ENCODE measurements at places on chromosomes 11 and 22.

- DNase-seq, result no peak
These were observed 28.0 kb upstream of the RRAS2 start for GRCh38 chr11:14386895-14387480.

DNA sequence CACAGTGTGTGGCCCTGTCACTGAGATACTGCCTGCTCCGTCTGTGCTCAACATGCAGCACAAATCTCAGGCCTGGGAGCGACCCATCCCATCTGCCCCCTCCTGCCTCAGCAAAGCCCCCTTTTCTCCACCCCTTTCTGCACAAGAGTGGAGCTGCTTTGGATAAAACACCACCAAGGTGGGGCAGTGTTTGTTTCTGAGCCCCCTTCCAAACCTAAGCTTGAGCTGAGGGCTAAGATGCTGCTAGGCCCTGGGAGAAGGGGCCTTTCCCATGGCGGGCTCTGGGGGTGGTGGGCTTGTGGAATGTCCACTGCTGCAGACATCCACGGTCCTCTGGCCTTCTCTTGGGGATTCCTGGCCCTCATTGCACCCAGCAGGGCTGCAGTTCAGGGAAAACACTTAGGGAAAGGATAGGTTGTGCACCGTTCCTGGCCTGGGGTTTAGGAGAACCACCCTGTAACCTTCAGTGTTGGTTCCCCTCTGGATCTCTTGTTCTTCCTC lies 594.1 kb downstream of the TBC1D22A start:
- no peak for DNase-seq

GRCh38 chr11:97506076-97506759 lies 1116.4 kb downstream of the JRKL start:
- no peak for DNase-seq

- DNase-seq, result no peak
These were observed 23.5 kb downstream of the RRM1 start for GRCh38 chr11:4118107-4118506.

- DNase-seq, result no peak
These were observed 390.1 kb downstream of the CTTN start for GRCh38 chr11:70788248-70789022.

DNA sequence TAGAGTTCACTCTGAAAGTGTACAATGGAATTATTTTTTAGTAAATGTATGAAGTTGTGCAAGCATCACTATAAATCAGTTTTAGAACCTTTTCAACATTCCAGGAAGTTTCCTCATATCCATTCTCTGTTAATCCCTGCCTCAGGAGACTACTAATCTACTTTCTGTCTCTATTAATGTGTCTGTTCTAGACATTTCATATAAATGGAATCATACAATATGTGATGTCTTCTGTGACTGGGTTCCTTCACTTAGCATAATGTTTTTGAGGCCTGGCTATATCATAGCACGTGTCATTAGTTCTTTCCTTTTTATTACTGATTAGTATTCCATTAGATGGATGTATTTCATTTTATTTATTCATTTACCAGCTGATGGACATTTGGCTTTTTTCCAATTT lies 17.1 kb downstream of the SYT9 start:
- DNase-seq, result no peak

DNA sequence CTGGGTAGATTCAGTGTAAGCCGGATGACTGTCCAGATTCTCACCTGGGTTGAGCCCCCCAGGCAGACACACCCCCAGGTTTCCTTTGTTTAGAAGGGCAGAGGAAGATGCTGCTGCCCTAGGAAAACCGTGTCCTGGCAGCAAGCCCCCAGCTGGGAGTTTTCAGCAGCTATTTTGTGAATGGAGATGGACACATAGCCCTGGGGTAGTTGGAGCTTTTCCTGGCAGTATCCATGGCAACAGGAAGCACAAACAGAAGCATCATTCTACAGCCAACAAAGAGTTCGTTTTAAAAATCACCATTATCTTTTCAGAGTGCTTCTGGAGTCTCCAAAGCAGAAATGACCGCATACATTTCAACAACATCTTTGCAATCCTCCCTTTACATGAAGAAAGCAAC lies 245.5 kb downstream of the BRD1 start:
- no peak for DNase-seq

GRCh38 chr22:23088199-23088604 lies 17.9 kb downstream of the GNAZ start:
- no peak for DNase-seq

DNA sequence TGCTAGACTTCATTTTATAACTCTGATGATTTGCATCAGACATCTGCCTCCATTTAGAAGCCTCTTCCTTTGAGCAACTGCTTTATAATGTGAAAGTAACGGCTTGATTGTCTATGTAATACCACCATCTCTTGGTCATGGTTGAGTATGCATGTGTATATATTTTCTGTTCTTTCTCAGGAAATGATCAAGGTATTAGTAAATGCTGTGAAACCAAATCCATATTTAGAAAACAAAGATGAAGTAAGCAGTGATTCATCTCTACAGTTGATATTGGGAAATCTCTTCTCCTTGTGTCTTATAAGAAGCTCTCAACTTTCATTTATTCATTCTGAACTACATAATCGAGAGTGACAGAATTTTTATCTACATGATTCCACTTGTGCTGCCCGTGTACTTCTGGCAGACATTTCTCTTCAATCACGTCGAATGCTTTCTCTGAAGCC lies 104.6 kb upstream of the ANO3 start:
- DNase-seq, result peak; percentile 76

GRCh38 chr11:65810046-65810868 lies 23.4 kb downstream of the OVOL1 start:
- peak; percentile 58 for DNase-seq

GRCh38 chr11:107224836-107225235 lies 206.6 kb upstream of the GUCY1A2 start:
- no peak for DNase-seq

GRCh38 chr11:46537121-46537520 lies 56.7 kb downstream of the AMBRA1 start:
- peak; percentile 62 for DNase-seq

GRCh38 chr11:76995081-76995576 lies 39.1 kb upstream of the B3GNT6 start:
- no peak for DNase-seq

- no peak for DNase-seq
These were observed 1850.2 kb upstream of the RAG2 start for GRCh38 chr11:38448284-38448683.

DNA sequence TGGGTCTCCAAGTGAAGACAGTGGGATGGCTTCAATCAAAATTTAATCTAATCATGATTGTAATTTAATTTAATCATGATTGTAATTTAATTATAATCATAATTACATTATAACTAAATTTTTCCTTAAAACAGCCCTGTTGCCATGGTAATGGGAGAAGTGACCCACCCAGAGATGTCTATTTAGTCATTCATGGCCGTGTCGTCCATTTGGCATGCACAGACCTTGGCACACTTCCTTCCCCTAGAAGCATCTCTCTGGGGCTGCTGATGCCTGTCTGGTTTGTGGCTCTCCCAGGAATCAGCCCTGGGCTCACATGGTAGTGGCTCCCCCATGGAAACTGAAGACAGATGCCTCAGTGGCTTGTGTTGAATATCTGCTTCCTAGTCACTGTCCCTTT lies 27.0 kb downstream of the P4HA3 start:
- DNase-seq, result no peak

- DNase-seq, result no peak
These were observed 65.1 kb upstream of the PPARA start for GRCh38 chr22:46084943-46085827.

GRCh38 chr22:44172370-44173108 lies 8.2 kb upstream of the PARVG start:
- peak; percentile 54 for DNase-seq

DNA sequence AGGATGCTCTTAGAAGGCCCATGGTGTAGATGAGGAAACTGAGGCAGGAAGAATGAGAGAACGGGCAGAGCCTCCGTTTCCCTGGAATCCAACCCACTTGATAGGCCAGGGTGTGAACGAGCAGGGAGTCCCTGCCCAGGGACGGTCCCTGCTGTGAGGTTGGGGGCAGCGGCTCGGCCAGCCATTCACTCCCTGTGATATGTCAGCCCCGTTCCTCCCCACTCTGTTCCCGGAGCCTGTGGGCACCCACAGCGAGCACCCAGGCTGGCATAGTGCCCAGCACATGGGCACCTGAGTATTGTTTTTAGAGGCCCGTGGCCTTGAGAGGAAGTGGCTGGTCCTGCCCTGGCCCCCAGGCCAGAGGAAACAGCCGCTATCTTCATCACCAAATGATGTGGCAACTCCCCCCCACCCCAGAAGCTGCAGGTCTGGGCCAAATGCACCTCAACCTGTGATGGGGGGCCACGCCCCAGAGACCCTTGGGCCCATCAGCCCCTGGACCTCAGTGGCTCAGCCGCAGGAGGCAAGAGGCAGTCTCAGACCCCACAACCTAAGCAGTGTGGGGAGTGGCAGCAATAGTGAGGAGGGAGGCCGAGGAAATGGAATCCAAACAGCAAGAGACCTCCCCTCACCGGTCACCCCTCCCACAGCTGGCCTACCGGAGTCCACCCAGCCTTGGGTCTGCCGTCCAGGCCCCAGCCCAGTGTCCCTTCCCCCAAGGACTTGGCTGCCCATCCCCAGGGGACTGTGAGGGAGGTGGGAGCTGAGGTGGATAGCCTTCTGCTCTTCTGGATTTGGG lies 2.1 kb downstream of the ALDH3B1 start:
- no peak for DNase-seq

- DNase-seq, result no peak
These were observed 1.1 kb upstream of the ZC3H12C start for GRCh38 chr11:110092111-110092514.

DNA sequence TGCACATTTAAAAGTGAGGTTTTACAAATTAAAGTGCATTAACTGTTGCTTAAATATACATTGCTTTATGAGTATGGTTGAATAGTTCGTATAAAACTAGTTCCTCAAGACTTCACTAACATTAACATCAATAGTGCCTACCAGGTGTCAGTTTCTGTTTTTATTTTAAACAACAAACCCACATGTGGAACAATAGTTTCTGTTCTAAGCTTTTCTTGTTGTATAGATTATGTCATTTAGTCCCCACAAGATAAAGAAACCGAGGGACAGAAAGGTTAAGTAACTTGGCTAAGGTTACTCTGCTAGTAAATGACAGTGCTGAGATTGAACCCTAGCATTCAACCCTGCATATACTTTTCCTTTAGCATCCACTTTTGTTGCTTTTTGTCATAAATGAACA lies 41.4 kb upstream of the ST14 start:
- no peak for DNase-seq

DNA sequence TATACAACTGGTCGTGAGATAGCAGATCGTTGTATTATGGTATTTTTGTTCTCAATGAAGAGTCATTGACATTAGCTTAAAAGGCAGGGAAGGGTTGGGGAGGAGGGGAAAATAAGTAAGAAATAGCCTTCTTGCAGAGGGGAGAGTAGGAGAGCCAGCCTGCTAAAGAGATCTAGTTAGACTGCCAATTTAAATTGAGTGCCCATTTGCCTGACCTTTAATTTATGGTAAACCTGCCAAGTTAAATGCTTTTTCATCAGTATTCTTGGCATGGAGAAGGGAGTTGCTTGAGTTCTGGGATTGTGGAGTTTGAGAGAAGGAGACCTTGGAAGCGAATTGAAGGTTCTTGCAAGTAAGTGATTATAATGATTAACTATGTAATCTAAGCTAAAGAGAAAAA lies 89.0 kb downstream of the FAM83F start:
- DNase-seq, result no peak

DNA sequence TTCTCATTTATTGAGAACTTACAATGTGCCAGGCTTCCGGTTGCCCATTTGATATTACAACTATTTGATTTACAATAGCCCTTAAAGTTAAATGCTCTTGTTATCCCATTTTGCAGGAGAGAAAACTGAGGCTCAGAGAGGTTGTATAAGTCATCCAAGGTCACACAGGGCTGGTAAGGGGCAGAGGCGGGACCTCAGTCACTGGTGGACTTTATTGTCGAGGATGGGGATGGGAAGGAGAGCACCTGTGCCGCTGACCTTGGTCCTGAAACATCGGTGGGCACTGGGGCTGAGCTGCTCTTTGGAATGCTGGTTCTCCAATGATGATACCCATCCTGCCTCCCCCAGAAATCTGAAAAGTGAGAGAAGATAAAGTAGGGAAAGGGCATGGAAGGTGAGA lies 265.4 kb downstream of the MIAT start:
- peak; percentile 42 for DNase-seq

DNA sequence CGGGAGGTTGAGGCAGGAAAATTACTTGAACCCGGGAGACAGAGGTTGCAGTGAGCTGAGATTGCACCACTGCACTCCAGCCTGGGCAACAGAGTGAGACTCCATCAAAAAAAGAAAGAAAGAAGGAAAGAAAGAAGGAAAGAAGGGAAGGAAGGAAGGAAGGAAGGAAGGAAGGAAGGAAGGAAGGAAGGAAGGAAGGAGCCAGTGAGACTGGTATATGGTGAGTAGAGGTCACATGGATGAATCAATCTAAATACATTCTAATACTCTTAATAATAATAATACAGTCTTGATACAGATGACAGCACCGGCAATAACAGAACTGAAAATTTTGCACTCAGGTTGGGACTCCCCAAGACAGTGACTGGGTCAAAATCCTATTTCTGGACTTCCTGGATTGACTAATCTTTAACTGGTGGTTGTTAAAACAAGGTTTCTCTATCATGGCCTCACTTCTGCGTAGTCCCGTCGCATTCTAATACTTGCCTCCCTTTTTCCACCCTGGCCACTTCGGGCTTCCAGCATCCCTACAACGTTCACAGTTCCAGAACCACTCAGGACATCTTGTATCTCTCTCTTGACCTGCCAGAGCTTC lies 53.5 kb upstream of the EIF3M start:
- DNase-seq, result no peak

DNA sequence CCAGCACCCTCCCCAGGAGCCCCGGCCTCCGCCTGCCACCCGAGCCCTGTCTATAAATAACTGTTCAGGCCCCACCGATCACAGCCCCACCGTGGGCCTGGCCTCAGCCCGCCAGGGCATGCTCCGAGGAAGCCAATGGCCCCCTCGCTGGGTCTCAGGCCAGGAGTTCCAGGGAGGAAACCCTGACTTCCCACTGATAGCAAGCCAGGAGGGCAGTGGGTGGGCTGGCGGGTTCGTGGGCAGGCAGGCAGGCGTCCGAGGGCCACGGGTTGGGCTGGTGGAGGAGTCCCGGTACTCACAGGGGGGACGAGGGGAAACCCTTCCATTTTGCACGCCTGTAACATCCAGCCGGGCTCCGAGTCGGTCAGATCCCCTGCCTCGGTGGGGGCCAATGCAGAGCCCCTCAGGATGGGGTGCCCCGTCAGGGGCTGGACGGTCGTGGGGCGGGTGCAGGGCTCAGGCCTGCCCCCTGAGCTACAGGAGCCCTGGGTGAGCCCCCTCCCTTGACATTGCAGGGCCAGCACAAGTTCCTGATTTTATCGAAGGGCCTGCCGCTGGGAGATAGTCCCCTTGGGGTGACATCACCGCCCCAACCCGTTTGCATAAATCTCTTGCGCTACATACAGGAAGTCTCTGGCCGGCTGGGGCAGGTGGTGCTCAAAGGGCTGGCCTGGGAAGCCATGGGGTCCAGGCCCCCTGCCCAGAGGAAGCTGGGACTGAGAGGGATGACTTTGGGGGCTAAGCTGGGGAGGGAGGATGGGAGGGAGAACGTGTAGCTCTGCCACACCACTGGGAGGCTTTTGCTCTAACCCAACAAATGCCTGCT lies at the start of gene SPI1:
TSS of gene SPI1 (minus strand) at position 538 of the 826 bp plus-strand sequence. CDS start at position 344, 194 bp downstream.
- peak; percentile 96 for DNase-seq

GRCh38 chr22:28442264-28442710 lies 237.4 kb downstream of the TTC28 start:
- peak; percentile 63 for DNase-seq

Data from Karpas-422 (cell line).